WERI-Rb-1 (cell line): ENCODE measurements at places on chromosomes 11 and 22.

- DNase-seq = no peak
These were observed 37.2 kb upstream of the RAG2 start for GRCh38 chr11:36635066-36635862.

- DNase-seq = no peak
These were observed 265.7 kb upstream of the CADM1 start for GRCh38 chr11:115769891-115770290.

DNA sequence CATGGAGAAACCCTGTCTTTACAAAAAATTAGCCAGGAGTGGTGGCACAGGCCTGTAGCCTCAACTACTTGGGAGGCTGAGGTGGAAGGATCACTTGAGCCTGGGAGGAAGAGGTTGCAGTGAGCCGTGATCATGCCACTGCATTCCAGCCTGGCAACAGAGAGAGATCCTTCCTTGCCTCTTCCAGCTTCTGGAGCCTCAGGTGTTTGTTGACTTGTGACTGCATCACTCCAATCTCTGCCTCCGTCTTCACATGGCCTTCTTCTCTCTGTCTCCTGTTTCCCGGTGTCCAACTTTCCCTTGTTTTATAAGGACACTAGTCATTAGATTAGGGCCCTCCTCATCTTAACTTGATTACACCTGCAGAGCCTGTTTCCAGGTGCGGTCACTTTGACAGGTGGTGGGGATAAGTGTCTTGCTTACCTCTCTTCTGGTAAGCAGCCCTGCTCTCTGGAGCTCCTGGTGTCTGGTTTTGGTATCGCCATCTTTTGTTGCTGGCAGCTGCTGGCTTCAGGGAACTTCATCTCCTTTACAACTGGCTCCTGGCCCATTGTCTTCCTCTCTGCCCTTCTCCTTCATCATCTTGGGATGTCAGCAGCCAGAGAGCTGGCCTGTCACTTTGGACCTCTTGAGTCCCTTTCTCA lies 8.2 kb upstream of the USP2 start:
- peak; percentile 61 for DNase-seq

GRCh38 chr22:50269970-50270665 lies at the start of gene MAPK11:
Gene MAPK11, minus strand, starts transcription at chr22:50270380. Its CDS starts 88 bp downstream, at chr22:50270292.
- peak; percentile 79 for DNase-seq

DNA sequence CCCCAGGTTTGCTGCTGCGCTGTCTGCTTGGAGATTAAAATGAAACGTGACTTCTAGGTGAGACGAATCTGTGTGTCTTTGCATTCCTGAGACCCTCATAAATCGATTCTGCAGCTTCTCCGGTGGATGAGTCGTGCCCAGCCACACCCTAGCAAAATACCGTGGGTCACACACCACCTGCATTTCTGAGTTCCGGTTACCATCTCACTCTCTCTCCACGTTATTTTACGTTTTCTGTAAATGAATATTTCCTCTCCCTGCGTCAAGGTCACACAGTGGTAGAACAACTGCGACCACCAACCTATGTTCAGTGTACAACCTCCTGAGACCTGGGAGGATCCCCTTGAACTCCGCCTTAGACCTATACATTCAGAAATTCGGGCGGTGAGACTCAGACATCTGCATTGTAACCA lies 1.1 kb downstream of the YWHAH start:
- DNase-seq = no peak
